ENCODE measurements at places on chromosomes 1 and 21. TPM values are rescaled to one million over a fixed set of nuclear protein-coding genes. Genes with fewer than 3 reads are reported as not detected.

The MED8 gene
- 75.3 TPM for total RNA-seq

The GIPC2 gene
- total RNA-seq, result not detected

The SLFNL1 gene
- total RNA-seq, result 0.44 TPM

The MSH4 gene
- total RNA-seq, result not detected

The ITLN2 gene
- total RNA-seq, result not detected

The HORMAD1 gene
- 2.4 TPM for total RNA-seq

The IL22RA1 gene
- under 0.01 TPM for total RNA-seq

The CORT gene
- not detected for total RNA-seq

The ARHGAP30 gene
- total RNA-seq, result under 0.01 TPM

The LAMC1 gene
- total RNA-seq, result 620 TPM

The PLD5 gene
- not detected for total RNA-seq

The MYOG gene
- not detected for total RNA-seq

The UBIAD1 gene
- 10.7 TPM for total RNA-seq

The FNDC10 gene
- 3.5 TPM for total RNA-seq

The SAMD13 gene
- 0.14 TPM for total RNA-seq

The CTSS gene
- 11.8 TPM for total RNA-seq

The DRAM2 gene
- total RNA-seq, result 60.8 TPM

The PGLYRP3 gene
- not detected for total RNA-seq

The RBM11 gene
- total RNA-seq, result not detected

The CCDC27 gene
- not detected for total RNA-seq

The BACE2 gene
- total RNA-seq, result 18.8 TPM

The KPNA6 gene
- 49.9 TPM for total RNA-seq
